Stimulated activated CD4-positive, alpha-beta T cell treated with anti-CD3 and anti-CD28 coated beads, Interleukin-1b, Interleukin-23, amount 100 ng/mL, for 48 hours (primary cell): ENCODE measurements at places on chromosomes 2 and 18.
A peak's percentile ranks its signal among the peaks of the same experiment; 100 is the strongest.

- DNase-seq, result peak; percentile 54
Observed at GRCh38 chr18:80154293-80154692, 45.2 kb downstream of the ADNP2 start.

DNA sequence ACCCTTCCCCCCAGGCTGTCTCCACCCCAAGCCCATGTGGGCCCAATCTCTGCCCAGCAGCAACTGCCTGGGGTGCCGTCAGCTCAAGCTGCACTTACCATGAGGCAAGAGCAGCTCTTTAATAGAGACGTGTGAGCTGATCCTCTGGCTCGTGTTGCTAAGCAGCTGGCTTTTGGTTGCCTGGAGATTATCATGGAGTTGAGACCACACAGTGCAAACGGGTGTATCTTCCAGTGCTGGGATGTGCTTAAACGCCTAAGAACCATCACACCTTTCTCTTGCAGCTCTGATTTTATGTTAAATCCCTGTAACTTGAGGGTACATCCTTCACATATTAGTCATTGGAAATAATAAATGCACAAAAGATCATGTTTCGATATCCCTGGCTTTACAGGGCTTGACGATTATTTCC is 271.1 kb downstream of the PRKCE start:
- no peak for DNase-seq

DNA sequence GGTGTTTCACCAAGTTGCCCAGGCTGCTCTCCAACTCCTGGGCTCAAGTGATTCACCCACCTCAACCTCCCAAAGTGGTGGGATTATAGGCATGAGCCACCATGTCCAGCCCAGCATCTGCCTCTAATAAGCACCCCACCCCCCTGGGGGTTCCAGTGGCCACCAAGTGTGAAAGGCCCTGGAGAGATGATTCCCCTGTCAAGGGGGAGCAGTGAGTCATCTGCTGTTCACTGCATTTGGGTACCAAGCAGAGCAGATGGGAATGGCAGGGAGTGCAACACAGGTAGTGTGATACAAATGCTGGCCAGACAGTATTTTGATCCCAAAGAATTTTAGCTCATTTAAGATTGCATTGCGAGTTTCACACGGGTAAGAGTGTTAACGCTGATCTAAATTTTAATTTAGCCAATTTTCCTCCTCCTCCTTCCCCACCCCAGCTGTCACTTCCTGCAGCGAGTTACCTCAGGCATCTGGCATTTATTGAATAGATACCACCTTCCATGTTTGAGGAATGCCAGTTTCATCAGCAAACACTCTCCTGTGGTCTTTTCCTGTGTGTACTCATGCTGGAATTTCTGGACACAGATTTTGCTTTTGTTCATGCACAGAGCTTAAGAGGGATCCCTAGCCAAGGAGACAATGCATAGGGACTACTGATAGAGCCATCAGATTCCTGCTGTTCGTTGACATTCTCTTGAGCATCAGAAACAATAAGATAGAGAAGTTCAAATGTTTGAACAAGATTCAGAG is 32.4 kb upstream of the NCK2 start:
- no peak for DNase-seq

- DNase-seq, result no peak
Observed at GRCh38 chr2:25201265-25201664, 32.9 kb upstream of the POMC start.

DNA sequence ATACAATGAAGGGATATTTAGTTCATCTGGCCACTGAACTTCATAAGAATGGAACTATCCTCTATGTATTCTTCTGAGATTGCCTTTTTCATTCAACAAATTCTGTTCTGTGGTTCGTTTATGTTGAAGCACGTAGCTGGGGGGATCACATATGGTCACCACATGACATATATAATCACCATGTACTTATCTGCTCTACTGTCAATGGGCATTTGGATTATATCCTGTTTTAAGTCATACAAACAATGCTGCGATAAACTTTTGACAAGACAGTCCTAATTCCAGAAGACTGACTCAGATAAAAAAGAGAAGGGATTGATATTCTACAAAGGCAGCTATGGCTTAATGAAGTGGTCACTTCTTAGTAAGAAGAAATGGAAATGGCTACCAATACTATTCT is 116.0 kb upstream of the CCDC195 start:
- no peak for DNase-seq

- DNase-seq, result no peak
Observed at GRCh38 chr18:34648269-34648985, 61.7 kb upstream of the DTNA start.

DNA sequence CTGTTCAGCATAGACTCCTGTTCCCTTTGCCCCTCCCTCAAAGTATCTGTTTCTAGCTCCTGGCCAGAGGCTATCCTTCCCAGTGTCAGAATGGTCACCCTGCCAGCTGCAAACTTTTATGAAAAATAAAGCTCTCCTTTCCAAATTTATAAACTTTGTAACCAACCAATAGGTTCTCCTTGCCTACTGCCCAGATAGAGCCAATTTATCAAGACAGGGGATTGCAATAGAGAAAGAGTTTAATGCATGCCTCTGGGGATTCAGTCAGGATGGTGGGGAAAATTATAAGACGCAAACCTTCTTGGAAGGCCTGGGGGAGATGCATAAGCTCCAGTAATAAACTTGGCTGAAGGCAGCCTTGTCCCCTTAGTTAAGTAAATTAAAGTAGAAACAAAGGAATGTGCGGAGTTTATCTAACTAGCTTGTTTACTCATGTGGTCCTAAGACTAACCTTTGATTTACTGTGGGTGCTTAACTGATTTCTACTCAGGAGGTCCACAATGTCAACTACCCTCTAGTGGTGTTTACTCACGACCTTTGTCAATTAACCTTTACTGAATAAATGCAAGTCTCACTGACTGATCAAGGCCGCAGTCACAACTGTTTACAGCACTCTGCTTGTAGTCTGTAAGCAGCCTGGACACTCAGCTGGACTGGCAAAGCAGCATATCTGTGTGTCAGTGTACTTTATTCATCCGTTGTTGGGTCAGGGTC is 42.9 kb upstream of the PDK1 start:
- DNase-seq, result no peak

DNA sequence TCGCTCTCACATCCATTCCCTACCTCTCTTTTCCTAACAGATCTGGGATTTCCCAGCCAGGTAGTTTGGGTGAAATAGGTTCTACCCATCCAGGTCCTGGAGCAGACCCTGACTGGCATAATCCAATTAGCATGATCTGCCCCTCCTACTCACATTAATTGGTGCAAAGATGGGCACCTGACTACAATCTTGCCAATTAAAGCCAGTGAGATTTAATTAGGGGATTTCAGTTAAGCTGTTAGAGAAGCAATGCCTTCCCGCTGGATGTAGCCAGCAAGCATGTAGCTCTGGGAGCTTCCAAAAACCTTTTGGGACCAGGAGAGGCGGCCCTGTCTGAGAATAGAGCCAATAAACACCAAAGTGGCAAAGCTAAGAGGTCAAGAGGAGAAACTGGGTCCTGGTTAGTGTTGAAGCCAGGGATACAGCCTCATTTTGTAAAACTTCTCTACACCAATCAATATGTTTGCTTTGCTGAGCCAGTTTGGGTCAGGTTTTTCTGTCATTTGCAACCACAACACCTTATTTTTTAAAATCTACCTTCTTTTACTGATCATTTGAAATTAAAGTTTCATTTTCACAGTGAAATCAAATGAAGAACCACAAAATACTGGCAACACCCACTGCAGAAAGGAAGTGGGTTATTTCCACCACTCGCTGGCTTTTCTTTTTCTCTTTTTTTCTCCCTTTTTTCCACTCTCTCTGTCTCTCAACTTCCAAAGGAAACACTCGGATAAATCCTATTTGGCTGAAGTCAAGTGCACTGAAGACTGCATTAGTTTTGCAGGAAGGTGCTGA is 3.2 kb upstream of the TTC39C start:
- no peak for DNase-seq

DNA sequence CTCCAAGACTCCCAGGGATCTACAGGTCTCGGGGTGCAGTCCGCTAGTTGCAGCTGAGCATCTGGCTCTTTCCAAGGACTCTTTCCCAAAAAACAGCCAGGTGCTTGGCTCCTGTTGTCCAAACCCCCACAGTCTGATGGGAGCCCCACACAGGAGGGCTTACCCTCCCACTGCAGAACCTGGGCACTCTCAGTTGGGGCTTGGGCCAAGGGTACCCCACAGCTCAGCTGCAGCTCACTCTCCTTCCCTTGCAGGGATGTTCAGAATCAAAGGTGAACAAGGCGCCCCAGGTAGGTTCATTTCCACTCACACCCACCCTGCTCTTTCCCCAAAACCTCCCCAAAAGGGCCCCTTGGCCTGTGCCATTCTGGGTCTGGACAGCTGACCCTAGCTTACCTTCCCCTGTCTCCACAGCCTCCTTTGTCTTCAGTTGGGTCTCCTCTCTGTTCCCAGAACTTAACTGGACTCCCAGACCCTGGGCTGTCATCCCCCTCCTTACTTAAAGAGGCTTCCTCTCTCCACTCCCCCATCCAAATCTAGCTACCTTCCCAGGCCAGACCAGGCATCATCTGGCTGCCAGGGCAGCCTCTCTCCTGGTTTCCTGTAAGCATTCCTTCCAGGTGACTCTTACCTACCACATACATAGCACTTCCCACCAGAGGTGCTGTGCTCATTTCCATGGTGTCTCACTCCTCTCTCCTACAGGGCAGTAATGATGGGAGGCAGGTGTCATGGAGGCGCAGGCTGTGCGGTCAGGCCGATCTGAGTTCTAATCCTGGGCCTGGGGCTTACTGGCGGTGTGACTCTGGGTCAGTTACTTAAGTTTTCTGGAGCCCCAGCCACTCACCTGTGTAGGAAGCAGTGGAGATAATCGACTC is 29.5 kb downstream of the MARCO start:
- no peak for DNase-seq

- no peak for DNase-seq
Observed at GRCh38 chr2:8885449-8886201, 48.2 kb upstream of the KIDINS220 start.

DNA sequence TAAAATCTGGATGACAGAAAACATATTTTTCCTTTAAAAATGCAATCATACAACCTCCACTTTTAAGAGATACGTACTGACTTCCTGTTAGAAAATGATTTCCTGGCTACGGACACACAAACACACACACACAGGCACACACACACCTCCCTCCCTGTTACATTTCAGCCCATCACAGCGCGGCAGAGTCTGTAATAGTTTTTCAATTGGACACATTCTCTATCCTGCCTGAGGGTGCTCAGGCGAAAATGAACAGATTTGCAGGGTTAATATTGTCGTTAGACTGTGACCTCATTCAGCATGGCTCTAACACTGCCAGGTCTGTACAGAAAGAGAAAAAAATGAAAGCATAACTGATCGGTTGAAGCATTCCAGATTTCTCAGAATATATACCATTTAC is 45.0 kb downstream of the KCTD1 start:
- no peak for DNase-seq

DNA sequence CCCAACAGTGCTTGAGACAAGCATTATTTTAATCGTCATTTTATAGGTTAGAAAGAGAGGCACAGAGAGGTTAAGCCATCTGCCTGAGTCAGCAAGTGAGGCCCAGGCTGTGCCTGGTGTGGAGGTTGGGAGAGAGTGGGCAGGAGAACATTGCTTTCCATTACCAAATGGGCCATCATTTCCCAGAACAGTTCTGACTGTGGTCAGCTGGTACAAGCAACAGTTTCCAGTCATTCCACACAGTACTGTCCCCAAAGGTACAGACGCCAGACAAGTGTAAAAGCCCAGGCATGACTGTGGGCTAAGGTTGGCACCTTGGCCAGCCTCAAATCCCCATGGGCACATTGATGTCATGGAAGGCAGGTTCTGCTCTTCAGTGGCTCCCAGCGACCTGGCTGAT is 98.2 kb upstream of the LCLAT1 start:
- peak; percentile 39 for DNase-seq

DNA sequence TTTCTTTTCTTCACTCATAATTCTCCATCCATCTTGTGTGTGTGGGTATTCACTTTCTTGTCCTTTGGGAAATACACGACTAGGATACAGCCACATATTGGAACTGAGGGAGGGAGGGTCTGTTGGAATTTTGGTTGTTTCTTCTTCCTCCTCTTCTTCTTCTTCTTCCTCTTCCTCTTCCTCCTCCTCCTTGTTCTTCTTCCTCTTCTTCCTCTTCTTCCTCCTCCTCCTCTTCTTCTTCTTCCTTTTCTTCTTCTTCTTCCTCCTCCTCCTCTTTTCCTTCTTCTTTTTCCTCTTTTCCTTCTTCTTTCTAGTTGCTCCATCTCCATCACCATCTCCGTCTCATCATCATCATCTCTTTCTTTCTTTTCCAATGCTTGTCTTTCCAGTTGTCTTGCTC is 1307.3 kb upstream of the ZEB2 start:
- no peak for DNase-seq

DNA sequence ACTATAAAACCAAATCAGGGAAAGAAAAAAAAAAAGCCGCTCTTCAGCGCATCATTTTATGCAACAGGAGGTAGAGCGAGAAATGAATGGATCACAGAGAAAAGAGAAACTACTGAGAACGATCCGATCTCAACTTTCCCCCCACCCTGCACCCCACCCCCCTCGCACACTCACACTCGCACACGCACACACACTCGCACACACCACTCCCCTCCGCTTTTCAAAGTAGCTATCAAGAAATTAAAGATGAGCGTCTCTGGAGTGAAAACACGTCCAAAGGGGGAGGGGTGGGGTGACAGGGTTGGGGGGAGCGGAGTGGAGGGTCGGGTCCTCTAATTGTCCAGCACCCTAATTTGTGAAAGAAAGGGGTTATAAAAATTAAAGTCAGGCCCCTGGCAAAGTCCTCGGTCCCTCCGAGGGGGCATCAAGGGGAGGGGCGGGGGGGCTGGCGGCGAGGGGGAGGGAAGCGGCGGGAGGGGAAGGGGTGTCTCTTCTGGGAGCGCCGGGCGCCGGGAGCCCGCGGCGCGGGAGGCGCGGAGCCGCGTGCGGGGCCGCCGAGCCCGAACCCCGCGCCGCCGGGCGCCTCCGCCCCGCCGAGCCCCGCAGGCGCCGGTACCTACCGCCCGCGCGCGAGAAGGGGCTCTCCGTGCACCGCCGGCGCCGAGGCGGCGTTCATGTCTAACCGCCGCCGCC is 428 bp downstream of the TCF4 start:
- no peak for DNase-seq

DNA sequence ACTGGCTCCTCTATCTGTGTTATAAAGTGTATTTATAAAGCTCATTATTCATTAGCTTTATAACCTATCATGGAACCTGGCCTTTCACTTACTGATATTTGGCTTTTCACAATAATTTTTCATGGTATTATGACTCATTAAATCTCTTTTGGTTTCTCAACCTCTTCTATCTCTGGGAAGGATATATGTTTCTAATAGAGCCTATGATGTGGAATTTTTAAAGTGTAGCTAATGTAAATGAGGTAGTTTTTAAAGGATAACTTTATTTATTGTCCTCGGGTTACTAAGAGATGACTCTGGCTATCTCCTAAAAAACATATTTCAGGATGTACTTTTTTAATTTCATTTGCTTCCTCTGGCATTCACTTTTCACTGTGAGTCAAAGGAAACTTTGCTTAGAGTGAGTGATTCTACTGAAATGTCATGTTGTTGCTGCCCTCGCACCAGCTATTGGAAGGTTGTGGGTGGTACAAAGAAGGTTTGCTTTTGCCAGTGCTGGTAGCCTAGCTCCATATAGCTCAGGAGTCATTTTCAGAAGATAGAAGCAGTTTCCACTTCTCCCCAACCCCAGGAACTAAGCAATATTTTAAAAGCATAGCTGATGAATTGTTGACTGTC is 85.2 kb upstream of the RPE start:
- DNase-seq, result no peak
